Thoracic aorta endothelial cell (primary cell): ENCODE measurements at places on chromosomes 6 and 20. TPM values are rescaled to one million over a fixed set of nuclear protein-coding genes. Genes with fewer than 3 reads are reported as not detected.

The SAYSD1 gene
- total RNA-seq = 11.3 and 13.4 TPM in 2 replicates

The VARS2 gene
- total RNA-seq = 16.0 and 20.2 TPM in 2 replicates

The TMEM170B gene
- total RNA-seq = 9.6 and 11.0 TPM in 2 replicates

The TAF11 gene
- 39.2 and 39.6 TPM in 2 replicates for total RNA-seq
